ENCODE measurements at places on chromosomes 5 and 9. TPM values are rescaled to one million over a fixed set of nuclear protein-coding genes. Genes with fewer than 3 reads are reported as not detected.

- DNase-seq, result no peak
These were observed 69.8 kb upstream of the PLPP6 start for GRCh38 chr9:4592295-4592694.

GRCh38 chr9:10079284-10079964 lies 533.4 kb downstream of the PTPRD start:
- DNase-seq, result no peak

DNA sequence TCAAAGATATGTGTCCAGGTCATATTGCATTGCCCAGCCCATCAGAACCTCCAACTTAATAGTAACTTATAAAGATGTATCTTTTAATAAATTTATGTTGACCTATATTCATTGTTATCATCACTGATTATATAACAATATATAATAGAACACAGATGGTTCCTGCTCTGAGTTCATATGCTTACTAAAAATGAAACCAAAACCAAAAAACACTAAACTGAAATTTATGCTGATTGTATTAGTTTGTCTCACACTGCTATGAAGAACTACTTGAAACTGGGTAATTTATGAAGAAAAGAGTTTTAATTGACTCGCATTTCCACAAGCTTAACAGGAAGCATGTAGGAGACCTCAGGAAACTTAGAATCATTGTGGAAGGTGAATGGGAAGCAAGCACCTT lies 462.5 kb upstream of the TYRP1 start:
- DNase-seq, result no peak

DNA sequence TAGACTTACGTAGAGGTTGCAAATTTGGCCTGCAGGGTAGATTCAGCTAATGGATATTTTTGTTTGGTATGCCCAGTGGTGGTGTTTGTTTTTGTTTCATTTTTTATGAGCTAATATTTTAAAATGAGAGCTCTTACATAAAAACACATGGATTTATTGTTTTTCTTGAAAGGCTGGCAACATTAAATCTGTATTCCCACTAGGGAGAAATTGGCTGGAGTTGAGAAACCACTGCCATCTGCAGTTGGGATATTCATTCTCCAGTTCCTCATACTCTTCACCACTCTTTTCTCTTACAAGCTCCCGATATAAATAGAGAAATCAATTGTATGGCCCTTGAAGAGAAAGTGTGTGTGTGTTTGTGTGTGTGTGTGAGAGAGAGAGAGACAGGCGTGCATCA lies 143.3 kb downstream of the ALDH1A1 start:
- no peak for DNase-seq

- DNase-seq, result no peak
These were observed 13.3 kb upstream of the C5orf15 start for GRCh38 chr5:133981714-133982113.

AP3B1 gene
- total RNA-seq, result 44.5 TPM

OR1L1 gene
- total RNA-seq, result not detected

ANXA1 gene
- total RNA-seq, result 274 TPM

ECSCR gene
- 0.64 TPM for total RNA-seq

Measured in CD4-positive, CD25-positive, alpha-beta regulatory T cell (primary cell).